ENCODE measurements at places on chromosomes 7 and 10.
A peak's percentile ranks its signal among the peaks of the same experiment; 100 is the strongest.

GRCh38 chr10:129718548-129719414 is 245.3 kb downstream of the EBF3 start:
- DNase-seq, result no peak

- no peak for DNase-seq
Observed at GRCh38 chr10:35007858-35008301, 82.3 kb downstream of the CUL2 start.

DNA sequence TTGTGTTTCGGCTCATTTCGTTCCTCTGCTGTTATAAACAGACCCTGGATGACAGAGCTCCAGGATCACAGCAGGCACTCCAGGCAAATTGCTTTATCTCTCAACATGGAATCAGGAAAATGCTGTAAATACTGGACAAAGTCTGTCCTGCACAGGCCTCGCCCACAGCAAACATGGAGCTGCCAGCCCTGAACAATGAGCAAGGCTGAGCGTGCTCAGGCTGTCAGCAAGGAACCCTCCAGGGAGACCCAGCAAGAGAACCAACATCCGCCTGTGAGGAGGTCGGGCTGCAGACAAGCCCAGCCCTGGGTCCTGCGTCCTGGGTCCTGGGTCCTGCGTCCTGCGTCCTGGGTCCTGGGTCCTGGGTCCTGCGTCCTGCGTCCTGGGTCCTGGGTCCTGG is 180.8 kb downstream of the PTPRN2 start:
- no peak for DNase-seq

- DNase-seq, result no peak
Observed at GRCh38 chr10:100345570-100346330, 1.3 kb upstream of the SCD start.

DNA sequence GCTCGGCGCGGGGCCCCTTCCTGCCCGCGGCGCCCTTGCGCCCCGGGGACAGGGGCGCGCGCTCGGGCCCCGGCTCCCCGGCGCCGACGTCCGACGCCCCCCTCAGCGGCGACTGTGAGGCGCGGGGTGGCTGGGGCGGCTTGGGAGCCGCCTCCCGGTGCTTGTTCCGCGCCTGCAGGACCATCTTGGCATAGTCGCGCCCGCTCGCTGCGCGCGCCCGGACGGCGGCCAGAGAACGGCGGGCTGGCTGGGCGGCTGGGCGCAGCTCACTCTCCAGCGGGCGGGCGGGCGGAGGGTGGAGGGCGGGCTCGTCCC is at the start of gene DPY19L1:
Gene DPY19L1 (minus strand): TSS at position 275 of the 315 bp plus-strand sequence. CDS start 91 bp downstream, at position 184.
- DNase-seq, result no peak

- DNase-seq, result no peak
Observed at GRCh38 chr7:93575555-93576399, 1.3 kb upstream of the CALCR start.

DNA sequence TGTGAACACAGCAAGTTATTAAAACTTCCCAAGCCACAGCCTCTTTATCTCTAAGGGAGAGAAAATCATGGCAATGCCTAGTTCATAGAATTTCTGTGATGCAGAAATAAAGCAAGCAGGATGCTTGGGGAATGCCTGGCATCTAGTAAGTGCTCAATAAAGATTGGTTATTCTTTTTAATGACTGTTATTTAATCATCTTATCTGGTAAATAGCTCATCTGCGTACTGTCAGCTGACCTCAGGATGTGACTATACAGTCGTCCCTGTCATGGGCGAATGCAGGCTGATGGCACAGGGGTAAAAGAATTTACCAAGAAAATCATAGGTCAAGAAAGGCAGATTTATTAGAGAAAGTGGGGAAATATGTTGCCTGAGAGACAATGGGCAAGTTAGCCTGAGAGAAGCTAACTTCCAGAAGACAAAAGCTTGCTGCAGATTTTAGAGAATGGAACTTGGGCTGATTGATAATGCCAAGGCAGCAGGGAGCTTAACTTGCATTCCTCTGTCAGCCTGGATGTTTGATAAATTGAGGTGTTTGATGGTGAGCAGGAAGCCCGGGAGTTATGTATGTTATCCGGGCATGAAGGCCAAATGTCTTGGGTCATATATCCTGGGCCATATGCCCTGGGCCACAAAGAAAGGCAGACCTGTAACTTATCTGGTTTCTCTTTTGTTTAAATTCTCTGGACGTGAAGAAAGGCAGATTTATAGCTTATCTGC is 126.0 kb downstream of the KCNMA1 start:
- DNase-seq, result no peak

DNA sequence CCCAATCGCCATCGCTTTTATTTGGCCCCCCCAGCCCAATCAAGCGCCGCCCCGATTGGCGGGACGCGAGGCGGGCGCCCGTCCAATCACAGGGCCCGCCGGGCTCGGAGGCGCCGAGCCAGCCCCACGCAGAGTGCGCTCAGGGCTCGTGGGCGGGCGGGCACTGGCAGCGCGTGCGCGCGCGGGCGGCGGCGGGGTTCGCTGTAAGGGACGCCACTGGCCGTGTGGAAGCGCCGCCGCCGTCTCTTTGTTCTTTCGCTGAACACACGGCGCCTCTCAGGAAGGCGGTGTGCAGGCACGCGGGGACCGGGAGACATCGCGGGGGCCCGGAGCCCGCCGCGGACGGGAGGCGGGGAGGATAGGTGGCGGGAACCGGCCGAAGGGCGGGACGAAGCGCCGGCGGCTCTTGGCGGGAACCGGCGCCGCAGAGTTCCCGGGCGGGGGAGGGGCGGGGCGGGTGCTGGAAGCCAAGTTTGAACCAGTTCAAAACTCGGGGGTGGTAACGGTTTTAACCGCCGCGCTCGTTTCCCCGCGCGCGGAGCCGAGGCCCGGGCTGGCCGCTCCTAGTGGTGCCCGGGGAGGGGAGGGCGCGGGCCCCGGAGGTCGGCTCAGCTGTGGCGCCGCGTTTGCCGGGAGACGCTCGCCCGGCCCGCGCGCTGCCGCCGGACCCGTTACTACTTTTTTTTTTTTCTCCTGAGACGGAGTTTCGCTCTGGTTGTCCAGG is 370 bp upstream of the EZH2 start:
- DNase-seq, result peak; percentile 91

GRCh38 chr7:116601426-116601825 is 70.6 kb upstream of the MET start:
- no peak for DNase-seq

GRCh38 chr7:152231089-152231488 is 204.7 kb downstream of the KMT2C start:
- no peak for DNase-seq

DNA sequence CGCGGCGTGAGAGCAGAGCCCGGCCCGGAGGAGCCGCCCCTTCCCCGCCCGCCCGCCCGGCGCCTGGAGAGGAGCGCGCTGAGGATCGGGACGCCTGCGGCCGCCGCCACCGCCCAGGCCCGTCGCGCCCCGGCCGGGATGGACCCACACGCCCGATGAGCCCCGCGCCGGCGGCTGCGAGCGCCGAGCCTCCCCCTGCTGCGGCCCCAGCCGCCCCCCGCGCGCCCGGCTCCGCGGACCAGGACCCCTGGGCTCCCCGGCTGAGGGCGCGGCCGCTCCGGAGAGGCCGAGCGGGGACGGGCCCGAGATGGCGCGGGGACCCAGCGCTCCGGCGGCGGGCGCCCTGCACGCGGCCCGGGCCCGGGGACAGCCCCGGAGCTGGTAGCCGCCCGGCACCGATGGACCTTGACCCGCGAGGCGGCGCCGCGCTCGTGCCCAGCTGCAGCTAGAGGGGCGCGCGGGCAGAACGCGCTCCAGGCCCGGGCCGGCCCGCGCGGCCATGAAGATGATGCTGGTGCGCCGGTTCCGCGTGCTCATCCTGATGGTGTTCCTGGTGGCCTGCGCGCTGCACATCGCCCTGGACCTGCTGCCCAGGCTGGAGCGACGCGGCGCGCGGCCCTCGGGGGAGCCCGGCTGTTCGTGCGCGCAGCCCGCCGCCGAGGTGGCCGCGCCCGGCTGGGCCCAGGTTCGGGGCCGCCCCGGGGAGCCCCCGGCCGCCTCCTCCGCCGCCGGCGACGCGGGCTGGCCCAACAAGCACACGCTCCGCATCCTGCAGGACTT is 520 bp downstream of the FAM20C start:
- no peak for DNase-seq

DNA sequence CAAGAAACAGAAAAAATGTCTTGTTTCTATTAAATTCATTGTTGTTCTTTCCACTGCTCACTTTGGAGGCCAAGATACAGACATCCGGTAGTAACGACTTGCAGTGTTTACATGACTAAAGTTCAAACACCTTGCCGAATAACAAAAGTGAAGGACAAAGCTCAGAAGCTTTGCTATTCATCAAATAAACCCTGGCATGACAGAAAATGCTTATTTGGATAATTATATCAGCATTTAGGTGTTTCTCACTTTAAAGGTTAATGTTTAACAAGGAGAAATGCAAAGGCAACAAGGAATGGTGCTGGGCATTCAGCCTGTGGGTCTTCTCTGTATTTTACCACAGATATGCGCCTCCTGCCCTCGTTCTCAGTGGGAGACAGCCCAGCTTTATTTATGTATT is 5.4 kb upstream of the PTF1A start:
- no peak for DNase-seq

DNA sequence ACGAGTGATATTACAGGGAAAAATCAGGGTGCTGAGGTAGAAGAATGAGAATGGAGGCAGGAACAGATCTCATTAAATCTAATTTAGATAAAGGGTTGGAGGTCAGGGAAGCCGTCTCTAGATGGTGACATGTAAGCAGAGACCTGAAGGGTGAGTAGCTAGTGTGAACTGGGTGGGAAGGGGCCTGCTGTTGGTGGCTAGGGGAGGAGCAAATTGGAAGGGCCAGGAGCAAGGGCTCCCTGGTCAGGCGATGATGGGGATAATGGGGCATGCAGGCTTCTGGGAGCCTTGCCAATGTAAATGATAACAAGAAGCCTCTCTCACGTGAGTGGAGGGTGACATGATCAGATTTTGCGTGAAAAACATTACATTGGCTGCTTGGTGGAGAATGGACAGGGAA is 76.3 kb downstream of the WDFY4 start:
- DNase-seq, result no peak

DNA sequence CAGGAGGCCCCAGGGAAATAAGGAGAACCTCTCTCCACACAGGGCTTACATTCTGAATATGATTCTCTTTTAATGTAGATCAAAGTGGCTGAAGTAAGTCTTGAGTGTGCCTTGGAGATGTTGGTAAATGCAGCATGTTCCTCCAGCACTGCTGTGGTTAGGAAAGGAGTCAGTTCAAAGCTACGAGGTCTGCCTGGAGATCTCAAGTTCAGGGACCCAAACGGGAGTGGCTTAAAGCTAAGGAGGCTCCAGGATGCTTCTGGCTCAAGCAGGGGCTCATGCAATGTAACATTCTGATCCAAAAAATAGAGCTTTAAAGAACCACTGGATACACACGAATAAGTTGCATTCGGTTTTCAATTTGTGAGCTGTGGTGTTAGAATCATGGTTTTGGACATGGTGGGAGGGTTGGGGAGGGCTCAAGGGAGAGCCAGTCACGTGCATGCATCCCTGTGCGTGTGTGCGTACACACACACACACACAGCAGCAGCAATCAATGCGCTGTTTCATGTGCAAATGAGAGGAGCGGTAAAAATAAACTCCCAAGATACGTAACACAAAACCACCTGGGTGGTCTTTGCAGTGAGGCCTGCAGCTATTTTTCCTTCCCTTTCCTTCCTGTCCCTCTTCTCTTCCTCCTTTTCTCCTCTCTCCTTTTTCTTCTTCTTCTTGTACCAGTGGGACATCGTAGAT is 70.5 kb downstream of the AOAH start:
- no peak for DNase-seq

- DNase-seq, result no peak
Observed at GRCh38 chr10:16789765-16790164, 27.5 kb downstream of the RSU1 start.

DNA sequence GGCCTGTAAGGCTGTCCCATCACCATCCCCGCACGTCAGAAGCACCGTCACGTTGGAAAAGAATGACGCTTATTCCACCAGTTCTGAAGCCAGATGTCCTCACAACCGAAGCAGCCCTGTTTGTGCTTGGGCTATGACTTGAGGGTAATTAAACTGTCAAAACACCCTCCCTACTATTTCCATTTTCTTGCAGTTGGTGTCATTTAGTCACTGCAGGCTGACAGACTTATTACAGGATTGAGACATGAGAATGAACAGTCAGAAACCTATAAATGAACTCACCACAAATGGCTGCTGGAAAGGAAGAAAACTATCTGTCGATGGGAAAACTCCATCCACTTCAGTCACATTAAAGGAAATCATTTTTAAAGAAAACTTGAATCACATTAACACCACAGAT is 85.3 kb downstream of the VOPP1 start:
- no peak for DNase-seq

- DNase-seq, result no peak
Observed at GRCh38 chr10:103841519-103841918, 13.9 kb downstream of the SH3PXD2A start.

GRCh38 chr7:14375998-14376397 is 386.5 kb upstream of the ETV1 start:
- no peak for DNase-seq

DNA sequence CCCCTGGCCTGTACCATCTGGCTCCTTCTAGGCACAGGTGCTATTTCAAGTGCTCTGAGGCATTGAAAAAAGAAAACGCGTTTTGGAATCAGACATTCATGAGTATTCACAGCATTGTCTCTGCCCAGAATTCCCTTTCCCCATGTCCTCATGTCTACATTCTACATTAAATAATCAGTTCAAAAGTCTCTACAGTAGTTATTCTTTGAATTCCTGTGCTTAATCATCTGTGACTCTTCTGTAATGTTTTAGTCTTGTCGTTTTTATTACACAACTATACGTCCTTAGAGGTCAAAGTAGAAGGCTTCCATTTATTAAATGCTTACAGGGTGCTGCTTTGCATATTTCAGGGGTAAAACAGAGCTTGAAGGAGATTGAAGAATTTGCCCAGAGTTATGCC is 95.7 kb downstream of the BICC1 start:
- DNase-seq, result no peak

- no peak for DNase-seq
Observed at GRCh38 chr7:90777041-90777440, 180.9 kb downstream of the CDK14 start.

DNA sequence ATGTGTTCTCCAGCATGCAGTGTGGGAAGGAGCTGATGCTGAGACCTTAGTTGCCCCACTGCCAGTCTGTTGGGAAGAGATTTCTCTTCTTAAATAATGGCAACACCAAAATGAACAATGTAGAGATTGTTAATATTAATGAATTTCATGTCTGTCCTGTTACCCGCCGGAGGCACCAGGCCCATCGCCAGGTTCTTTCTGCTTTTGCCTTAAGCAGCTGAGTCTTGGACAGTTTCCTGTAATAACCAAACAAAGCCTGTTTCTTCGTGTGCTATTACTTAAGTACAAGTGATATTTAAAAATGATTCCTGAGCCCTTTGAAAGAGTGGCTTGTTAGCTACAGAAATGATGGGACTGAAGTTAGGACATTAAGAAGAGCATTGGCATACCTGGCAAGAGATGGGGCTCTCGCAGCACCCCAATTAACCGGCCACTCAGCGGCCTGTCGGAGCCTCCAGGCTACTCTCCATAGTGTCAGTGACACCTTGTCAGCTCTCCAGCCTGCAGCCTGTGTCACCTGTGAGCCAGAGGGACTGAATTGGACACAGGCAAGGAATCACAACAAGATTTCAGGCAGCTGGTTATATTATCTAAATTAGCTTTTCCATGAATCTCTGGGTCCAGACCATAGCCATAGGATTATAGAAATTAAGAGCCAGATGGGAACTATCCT is 142.0 kb downstream of the CELF2 start:
- no peak for DNase-seq
